ENCODE measurements at places on chromosomes 1 and 21.

GRCh38 chr1:172601046-172601630, 57.8 kb upstream of the FASLG start:
- no peak for DNase-seq

DNA sequence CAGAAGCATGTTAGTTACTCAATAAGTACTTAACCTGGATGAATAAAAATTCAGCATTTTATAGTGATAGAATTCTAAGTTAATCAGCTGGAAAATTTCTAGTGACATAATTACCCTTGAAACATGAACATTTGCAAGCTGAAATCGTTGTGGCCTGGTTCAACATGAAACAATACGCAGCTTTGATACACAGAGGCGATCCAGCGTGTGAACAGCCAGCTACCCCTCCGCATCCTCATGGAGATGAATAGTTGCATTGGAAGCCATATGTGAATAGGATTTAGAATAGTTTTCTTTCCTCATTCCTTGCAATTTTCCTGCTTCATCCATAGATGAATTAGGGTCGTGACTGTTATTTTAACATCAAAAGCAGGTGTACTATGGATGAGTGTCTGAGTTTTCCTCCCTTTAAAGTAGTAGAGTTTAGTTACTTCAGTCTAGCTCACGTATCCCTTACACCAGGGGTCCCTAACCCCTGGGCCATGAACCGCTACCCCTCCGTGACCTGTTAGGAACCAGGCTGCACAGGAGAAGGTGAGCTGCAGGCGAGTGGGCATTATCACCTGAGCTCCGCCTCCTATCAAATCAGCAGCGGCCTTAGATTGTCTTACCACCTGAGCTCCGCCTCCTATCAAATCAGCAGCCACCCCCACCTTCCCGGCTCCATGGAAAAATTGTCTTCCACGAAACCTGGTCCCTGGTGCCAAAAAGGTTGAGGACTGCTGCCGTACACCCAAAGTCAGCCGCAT, 6.2 kb upstream of the TARBP1 start:
- no peak for DNase-seq

DNA sequence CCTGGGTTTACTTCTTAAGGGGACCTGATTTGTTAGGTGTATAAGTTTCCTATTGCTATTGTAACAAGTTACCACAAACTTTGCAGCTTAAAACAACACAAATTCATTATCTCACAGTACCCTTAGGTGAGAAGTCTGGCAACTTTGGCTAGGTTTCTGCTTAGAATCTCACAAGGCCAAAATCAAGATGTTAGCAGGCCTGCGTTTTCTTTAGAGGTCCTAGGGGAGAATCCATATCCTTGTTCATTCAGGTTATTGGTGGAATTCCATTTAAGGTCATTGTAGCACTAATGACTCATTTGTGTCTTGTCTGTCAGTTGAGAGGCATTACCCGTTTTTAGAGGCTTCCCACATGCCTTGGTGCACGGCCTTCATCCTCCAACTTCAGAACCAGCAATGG, 8.2 kb upstream of the SH2D1B start:
- DNase-seq: no peak

- DNase-seq: no peak
Measured at GRCh38 chr1:70891051-70891843, 156.4 kb downstream of the PTGER3 start.

- no peak for DNase-seq
Measured at GRCh38 chr1:242206994-242207393, 208.1 kb upstream of the MAP1LC3C start.

- DNase-seq: no peak
Measured at GRCh38 chr1:82485591-82486369, 685.0 kb downstream of the ADGRL2 start.

- no peak for DNase-seq
Measured at GRCh38 chr1:235315173-235315572, 12.8 kb downstream of the ARID4B start.
